ENCODE measurements at places on chromosomes 5 and 9. TPM values are rescaled to one million over a fixed set of nuclear protein-coding genes. Genes with fewer than 3 reads are reported as not detected.
A peak's percentile ranks its signal among the peaks of the same experiment; 100 is the strongest.

SLC25A2 gene
- total RNA-seq: not detected

PRLR gene
- total RNA-seq: 0.66 TPM

SLC6A19 gene
- total RNA-seq: not detected

PLAC8L1 gene
- 0.49 TPM for total RNA-seq

DNA sequence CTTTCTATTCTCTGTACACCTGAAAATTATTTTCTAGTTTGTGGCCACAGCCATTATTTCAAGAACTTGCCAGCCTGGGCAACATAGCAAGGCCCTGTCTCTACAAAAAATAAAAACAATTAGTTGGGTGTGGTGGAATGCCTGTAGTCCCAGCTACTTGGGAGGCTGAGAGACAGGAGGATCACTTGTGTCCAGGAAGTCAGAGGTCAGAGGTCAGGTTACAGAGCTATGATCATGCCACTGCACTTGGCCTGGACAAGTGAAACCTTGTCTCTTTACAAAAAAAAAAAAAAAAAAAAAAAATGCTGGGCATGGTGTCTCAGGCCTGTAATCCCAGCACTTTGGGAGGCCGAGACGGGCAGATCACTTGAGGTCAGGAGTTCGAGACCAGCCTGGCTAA lies 58.3 kb downstream of the HMGCR start:
- DNase-seq: no peak
- no peaks in the 10 kb centered on the region for H3K27me3 ChIP-seq
- no peak overlapping the region for H3K27ac ChIP-seq
- H3K4me1 ChIP-seq: no peaks in the 10 kb centered on the region
- H3K36me3 ChIP-seq: peaks cover 42% of the 10 kb centered on the region

GRCh38 chr5:84378961-84379360 lies 5.7 kb downstream of the EDIL3 start:
- no peaks in the 10 kb centered on the region for H3K36me3 ChIP-seq
- H3K4me1 ChIP-seq: peaks cover 22% of the 10 kb centered on the region
- no peak overlapping the region for H3K4me3 ChIP-seq
- DNase-seq: no peak

- H3K36me3 ChIP-seq: peaks cover 85% of the 10 kb centered on the region
- no peak overlapping the region for H3K27ac ChIP-seq
- no peaks in the 10 kb centered on the region for H3K27me3 ChIP-seq
- DNase-seq: no peak
- no peaks in the 10 kb centered on the region for H3K4me1 ChIP-seq
These were observed 12.8 kb downstream of the LEAP2 start for GRCh38 chr5:132886064-132886823.

DNA sequence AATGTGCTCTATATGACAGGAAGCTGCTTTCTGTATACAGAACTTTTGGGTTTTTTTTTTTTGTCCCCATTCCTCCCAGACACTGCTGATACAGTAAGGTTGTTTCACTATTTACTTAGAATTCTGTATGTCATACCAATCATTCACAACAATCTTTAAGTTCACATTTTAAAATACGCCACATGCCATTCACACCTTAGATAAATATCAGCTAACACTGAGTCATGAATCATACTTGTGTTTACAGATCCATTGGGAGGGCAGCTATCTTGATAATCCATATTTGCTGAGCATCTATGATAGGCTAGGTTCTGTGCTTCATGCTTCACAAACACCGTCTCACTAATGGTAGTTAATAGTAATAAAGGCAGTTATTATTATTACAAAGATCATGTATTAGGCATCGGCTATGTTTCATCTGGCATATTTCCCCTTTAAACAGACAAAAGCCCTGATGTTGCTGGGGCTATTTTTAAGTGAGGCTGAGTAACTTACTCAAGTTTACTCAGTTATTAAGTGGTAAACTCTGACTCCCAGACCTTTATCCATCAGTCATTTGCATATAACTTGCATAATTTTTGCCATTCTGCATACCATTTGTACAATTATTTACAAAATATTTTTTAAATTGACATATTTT lies 152.2 kb upstream of the HMHB1 start:
- DNase-seq: no peak
- no peak overlapping the region for H3K27ac ChIP-seq
- no peaks in the 10 kb centered on the region for H3K4me1 ChIP-seq
- H3K36me3 ChIP-seq: no peaks in the 10 kb centered on the region
- no peaks in the 10 kb centered on the region for H3K27me3 ChIP-seq

- no peak overlapping the region for H3K27ac ChIP-seq
- no peak overlapping the region for H3K4me3 ChIP-seq
- peaks cover 97% of the 10 kb centered on the region for H3K36me3 ChIP-seq
- H3K4me1 ChIP-seq: peaks cover 21% of the 10 kb centered on the region
These were observed 6.0 kb downstream of the RPL12 start for GRCh38 chr9:127444921-127445850.

DNA sequence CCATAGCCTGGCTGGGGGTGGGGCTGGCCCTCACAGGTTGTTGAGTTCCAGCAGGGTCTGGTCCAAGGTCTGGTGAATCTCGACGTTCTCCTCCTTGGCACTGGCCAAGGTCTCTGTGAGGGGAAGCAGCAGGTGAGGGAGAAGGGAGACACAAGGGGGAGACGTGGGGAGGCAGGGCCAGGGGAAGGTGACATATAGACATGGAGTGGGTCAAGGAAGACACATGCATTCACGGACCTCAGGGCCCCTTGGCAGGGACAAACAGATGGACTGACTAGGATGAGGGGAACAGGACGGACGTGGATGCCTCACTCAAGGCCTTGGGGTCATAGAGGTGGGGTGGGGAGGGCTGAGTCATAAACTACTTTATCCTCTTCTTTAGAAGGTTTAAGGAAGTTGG lies 7.7 kb downstream of the TPM2 start:
- H3K4me1 ChIP-seq: peaks cover 36% of the 10 kb centered on the region
- H3K27me3 ChIP-seq: no peaks in the 10 kb centered on the region
- no peak for DNase-seq
- H3K4me3 ChIP-seq: no peak overlapping the region
- H3K27ac ChIP-seq: peak overlapping the region; percentile 30
- H3K36me3 ChIP-seq: peaks cover 41% of the 10 kb centered on the region

- no peaks in the 10 kb centered on the region for H3K36me3 ChIP-seq
- DNase-seq: no peak
- no peak overlapping the region for H3K4me3 ChIP-seq
These were observed 18.9 kb upstream of the GPX8 start for GRCh38 chr5:55140908-55141665.

GRCh38 chr9:108768744-108769143 lies 87.0 kb downstream of the ACTL7B start:
- no peak overlapping the region for H3K4me3 ChIP-seq
- H3K36me3 ChIP-seq: no peaks in the 10 kb centered on the region
- no peak overlapping the region for H3K27ac ChIP-seq
- no peaks in the 10 kb centered on the region for H3K4me1 ChIP-seq
- H3K27me3 ChIP-seq: no peaks in the 10 kb centered on the region

DNA sequence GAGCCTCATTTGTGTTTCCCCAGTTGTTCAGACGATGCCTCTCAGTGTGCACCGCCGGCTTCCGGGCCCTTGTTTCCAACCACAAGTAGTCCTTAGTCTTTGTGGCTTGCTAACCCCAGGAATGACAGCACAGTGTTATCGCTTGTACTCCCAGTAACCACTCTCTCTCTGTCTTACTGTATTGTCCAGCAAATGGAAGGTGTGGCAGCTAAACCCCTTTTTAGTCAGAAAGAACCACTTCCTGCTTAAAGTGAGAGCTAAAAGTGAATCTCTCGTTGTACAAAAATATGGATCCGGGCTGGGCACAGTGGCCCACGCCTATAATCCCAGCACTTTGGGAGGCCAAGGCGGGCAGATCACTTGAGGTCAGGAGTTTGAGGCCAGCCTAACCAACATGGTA lies 61.3 kb downstream of the ENC1 start:
- no peak overlapping the region for H3K27ac ChIP-seq
- no peak for DNase-seq
- H3K4me1 ChIP-seq: peaks cover 21% of the 10 kb centered on the region
- H3K36me3 ChIP-seq: no peaks in the 10 kb centered on the region

DNA sequence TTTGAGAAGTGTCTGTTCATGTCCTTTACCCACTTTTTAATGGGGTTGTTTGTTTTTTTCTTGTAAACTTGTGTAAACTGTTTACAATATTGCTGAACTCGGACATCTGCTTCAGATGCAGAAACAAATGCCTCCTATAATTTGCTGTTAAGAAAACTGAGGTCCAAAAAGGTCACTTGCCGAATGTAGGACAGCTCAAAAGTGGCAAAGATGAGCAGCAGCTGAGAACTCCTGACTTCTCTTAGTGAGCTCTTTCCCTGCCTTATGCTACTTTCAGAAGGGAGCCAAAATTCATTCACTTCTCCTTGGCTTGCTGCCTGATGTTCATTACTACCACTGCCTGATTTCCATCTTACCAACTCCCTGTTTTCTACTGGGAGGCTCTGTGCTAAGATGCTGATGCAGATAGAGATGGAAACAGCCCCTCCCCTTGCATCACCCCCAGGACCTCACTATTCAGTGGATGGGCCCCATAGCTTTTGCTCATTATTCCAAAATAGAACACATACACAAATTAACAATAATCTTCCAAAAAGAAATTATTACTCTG lies 60.1 kb downstream of the SEMA6A start:
- peaks cover 43% of the 10 kb centered on the region for H3K4me1 ChIP-seq
- H3K4me3 ChIP-seq: no peak overlapping the region
- no peak for DNase-seq
- H3K27me3 ChIP-seq: no peaks in the 10 kb centered on the region
- H3K27ac ChIP-seq: no peak overlapping the region
- no peaks in the 10 kb centered on the region for H3K36me3 ChIP-seq

GRCh38 chr9:132991351-132992300 lies 13.1 kb downstream of the GFI1B start:
- H3K27me3 ChIP-seq: peaks cover 74% of the 10 kb centered on the region
- no peak overlapping the region for H3K27ac ChIP-seq
- H3K36me3 ChIP-seq: no peaks in the 10 kb centered on the region
- H3K4me1 ChIP-seq: peaks cover 7% of the 10 kb centered on the region
- no peak for DNase-seq

DNA sequence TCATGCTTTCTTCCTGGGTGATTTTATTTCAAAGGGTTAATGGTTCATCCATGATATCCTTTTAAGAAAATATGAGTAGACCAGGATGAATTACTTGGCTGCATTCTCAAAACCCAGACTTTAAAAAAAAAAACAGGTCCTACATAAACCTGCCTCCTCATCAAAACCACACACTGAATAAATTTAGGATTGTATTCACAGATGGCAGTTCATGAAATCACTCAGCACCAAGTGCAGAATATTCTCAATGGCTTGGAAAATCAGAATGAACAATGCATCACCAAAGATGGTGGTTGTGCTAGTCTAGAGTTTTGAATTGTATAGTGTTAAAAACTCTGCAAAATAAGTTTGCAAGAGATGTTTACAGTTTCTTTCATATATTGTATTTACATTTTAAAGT lies 145.4 kb upstream of the GRAMD2B start:
- DNase-seq: no peak
- no peaks in the 10 kb centered on the region for H3K36me3 ChIP-seq
- H3K4me3 ChIP-seq: no peak overlapping the region
- H3K27me3 ChIP-seq: no peaks in the 10 kb centered on the region
- peaks cover 3% of the 10 kb centered on the region for H3K4me1 ChIP-seq
- no peak overlapping the region for H3K27ac ChIP-seq

- no peaks in the 10 kb centered on the region for H3K27me3 ChIP-seq
- DNase-seq: peak; percentile 48
- H3K27ac ChIP-seq: peak overlapping the region; percentile 72
- peaks cover 79% of the 10 kb centered on the region for H3K4me1 ChIP-seq
- H3K4me3 ChIP-seq: peak overlapping the region; percentile 33
These were observed 92.6 kb downstream of the C9orf152 start for GRCh38 chr9:110115341-110115820.

DNA sequence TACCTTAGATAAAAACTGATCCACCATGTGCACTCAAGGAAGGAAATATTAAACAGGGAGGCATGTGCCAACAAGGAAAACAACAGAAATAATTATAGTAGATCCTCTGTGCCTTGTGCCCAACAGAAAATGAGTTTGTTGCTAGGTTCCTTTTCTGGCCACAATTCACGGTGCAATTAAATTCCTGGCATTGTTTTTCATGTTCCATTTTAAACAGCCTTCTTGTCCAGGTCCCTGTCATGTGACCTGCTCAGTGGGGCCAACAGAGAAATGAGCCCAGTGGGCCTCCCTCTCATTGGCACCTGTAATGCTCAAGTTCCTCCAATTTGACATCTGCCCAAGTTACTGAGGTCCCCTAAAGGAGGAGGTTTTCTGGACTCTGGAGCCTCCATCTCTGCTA lies 56.5 kb downstream of the SPOCK1 start:
- H3K4me3 ChIP-seq: no peak overlapping the region
- no peak for DNase-seq
- peaks cover 4% of the 10 kb centered on the region for H3K4me1 ChIP-seq
- H3K36me3 ChIP-seq: no peaks in the 10 kb centered on the region
- no peak overlapping the region for H3K27ac ChIP-seq

GRCh38 chr5:168972731-168973130 lies 328.2 kb downstream of the SLIT3 start:
- H3K27me3 ChIP-seq: no peaks in the 10 kb centered on the region
- no peak for DNase-seq
- H3K4me3 ChIP-seq: no peak overlapping the region
- H3K27ac ChIP-seq: peak overlapping the region; percentile 21
- H3K4me1 ChIP-seq: peaks cover 9% of the 10 kb centered on the region
- no peaks in the 10 kb centered on the region for H3K36me3 ChIP-seq

DNA sequence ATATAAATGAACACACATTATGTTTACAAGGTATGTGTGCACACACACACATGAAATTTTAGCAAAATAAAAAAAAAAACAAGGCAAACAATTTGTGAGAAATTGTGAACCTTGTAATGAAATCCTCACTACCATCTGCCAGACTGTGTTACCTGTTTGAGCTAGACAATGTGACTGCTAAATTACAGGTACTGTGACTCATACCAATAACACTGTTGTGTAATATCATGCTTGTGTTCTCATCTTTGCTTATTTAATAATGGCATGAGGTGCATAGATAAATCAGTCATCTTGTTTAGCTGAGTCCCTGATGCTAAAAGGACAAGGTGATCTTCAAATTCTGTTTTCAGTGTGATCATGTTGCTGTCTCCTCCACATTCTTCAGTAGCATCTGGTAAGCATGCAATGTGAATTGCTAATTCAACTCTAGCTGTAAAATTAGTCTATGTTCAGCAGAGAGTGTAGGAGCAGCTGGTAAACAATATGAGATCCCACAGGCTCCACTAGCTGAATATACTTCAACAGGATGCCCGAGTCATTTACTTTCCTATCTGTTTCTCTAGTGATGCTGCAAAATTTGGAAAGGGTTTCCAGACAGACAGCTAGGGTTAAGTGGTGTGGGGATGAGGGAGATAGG lies 966.3 kb upstream of the C9orf72 start:
- H3K4me1 ChIP-seq: no peaks in the 10 kb centered on the region
- H3K4me3 ChIP-seq: no peak overlapping the region
- H3K27ac ChIP-seq: no peak overlapping the region

DNA sequence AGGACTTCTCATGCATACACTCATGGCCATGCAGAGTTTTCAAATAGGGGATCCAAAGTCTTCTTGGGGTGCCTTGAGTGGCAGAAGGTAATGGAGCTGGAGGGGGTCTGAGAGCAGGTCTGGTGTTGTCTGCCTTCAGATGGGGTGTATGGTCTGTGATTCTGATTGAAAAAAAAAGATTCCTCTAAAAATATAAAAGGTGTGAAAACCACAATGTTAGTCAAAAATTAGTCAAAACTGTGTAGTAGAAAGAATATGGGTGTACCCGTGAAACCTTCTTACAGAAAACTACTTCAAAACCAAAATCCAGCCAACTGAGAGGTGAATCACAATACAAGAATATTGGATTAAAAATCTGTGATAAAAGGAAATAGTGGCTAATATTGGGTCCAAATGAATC lies 20.1 kb downstream of the DOCK2 start:
- peaks cover 9% of the 10 kb centered on the region for H3K4me1 ChIP-seq
- H3K4me3 ChIP-seq: no peak overlapping the region
- H3K27me3 ChIP-seq: no peaks in the 10 kb centered on the region
- H3K36me3 ChIP-seq: no peaks in the 10 kb centered on the region
